CD4-positive, alpha-beta T cell treated with Interleukin-17A for 4 hours (primary cell): ENCODE measurements at places on chromosomes 3 and 15.

GRCh38 chr3:27749643-27750042, 27.5 kb upstream of the EOMES start:
- no peak for DNase-seq

DNA sequence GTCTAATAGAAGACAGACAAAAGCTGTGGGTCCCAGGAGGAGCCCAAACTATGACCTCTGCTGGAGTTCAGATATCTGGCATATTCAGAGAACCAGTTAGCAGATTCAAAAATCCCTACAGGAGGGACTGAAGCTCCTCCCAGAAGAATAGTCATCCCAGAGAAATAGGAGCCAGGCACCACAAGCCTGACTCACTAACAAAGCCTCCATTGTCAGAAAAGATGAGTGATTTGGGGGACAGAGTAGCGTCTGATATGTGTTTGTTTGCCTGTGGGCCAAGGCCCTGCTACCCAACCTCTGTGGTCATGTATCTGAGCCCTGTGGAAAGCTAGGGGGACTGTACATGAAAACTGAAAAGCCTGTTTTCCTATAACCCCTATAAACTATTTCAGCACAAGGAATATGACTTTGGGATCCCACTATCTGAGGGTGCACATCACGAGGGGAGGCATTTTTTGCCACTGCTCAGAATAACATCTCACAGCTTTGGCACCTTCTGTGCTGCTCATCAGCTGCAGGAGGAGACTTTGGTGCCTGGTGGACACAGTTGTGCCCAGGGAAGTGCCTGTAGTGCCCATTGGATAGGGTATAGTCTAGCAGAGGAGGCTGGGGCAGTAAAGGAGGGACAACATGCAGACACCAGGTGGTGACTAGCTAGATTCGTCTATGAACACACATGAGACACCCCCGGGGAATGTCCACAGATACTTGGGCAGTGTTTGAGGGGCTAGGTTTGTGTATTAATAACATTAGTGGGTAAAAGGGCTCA, 9.7 kb upstream of the LARP6 start:
- DNase-seq, result no peak

- no peak for DNase-seq
Observed at GRCh38 chr3:25515171-25515570, 87.1 kb downstream of the RARB start.

- no peak for DNase-seq
Observed at GRCh38 chr3:176514297-176514696, 683.0 kb downstream of the TBL1XR1 start.

- no peak for DNase-seq
Observed at GRCh38 chr3:146513386-146514051, 30.9 kb downstream of the PLSCR1 start.

GRCh38 chr3:61928776-61929314, 367.5 kb downstream of the PTPRG start:
- DNase-seq, result no peak

- no peak for DNase-seq
Observed at GRCh38 chr3:118781839-118782238, 252.8 kb downstream of the IGSF11 start.

- no peak for DNase-seq
Observed at GRCh38 chr15:20346082-20346805, 195.4 kb downstream of the GOLGA6L6 start.

GRCh38 chr3:27454914-27455313, 29.3 kb downstream of the SLC4A7 start:
- no peak for DNase-seq

GRCh38 chr3:89690646-89691045, 583.2 kb downstream of the EPHA3 start:
- DNase-seq, result no peak

DNA sequence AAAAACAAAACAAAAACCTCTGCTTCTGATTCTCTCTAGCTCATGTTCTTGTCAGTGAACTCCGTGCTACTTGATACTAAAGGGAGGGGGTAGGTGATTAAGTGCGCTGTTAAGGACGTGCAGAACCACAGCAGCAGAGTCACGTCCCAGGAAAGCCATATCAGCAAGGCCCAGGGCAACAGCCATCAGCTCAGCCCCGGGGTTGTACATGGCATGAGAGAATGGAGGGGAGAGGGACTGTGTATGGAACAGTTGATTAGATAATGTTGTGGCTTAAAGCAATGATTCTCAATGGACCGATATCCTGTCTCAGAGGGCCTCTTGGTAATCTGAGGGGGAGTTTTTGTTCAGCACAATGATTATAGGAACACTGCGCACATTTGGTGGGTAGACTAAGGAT, 27.6 kb downstream of the C2CD4A start:
- no peak for DNase-seq

DNA sequence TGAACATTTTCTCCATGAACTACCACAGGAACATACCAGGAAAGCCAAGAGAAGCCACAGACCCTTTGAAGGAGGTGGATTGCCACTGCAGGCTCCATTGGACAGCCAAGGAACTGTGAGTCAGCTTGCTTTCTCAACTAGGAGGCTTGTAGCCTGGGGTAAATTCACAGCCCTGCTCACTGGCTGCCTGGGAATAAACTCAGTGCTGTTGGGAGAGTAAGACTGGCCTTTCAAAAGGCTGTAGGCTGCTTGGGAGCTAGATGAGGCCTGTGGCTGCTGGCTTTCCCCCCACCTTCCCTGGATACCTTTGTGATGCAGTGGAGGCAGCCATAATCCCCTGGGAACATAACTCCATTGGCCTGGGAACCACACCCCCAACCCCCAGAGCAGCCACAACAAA, 223.5 kb upstream of the RBMS3 start:
- no peak for DNase-seq

GRCh38 chr3:42529468-42529867, 27.0 kb downstream of the VIPR1 start:
- peak; percentile 66 for DNase-seq

- no peak for DNase-seq
Observed at GRCh38 chr15:29849716-29850115, 27.4 kb upstream of the TJP1 start.

DNA sequence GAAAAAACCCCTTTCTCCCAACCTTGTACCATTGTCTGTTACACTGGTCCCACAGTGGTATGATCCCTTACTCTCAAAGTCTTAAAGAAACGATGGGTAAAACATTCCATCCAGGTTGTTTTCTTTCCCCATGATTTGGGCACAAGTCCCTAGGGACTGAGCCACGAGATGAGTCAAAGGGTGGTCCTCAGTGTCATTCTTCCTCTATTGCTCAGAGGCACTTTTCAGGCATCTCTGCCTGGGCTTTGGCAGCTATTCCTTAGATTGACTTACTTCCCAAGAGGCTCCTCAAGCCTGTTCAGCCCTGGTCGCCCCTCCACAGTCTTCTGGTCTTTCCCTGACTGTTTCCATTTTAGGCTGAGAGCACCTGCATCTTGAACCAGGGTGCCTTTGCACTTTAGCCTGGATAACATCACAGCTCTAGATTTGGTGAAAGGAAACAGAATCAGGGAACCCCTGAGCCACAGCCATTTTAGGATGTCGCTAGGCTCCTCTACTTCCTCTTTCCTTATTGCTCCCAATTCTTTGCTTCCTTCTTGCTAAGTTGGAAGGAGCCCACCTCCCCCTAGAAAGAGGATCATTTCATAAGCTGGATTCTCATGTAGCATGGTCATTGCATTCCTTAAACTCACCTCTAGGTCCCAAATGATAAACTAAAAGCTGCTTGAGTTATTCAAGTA, 131.0 kb upstream of the TPRG1 start:
- no peak for DNase-seq

GRCh38 chr3:65833761-65834505, 204.8 kb downstream of the MAGI1 start:
- no peak for DNase-seq

GRCh38 chr15:74798388-74799254, 14.0 kb upstream of the LMAN1L start:
- DNase-seq, result no peak

DNA sequence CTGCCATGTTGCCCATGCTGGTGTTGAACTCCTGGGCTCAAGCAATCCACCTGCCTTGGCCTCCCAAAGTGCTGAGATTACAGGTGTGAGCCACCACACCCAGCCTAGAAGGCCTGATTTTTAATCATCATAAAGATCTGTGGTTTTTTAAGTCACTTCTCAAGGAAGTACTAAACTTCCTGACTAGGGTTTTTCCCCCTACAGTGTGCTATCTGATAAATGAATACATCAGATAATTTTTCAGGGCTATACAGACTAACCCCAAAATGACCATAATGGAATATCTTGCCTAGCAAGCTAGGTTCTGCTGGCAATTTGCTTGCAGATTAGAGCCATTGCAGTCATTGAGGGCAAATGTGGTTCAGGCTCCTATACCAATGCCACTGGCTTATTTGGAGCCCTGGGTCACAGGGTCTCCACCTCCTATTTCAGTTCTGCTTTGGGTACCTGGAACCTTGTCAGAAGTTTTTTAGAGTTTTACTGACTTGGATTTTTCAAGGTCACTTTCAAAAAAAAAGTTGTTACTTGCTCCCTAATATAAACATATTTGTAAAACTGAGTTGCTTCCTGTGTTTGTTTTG, 80.8 kb downstream of the SLC49A4 start:
- no peak for DNase-seq
